EH (cell line): ENCODE measurements at places on chromosomes 12 and 14.

DNA sequence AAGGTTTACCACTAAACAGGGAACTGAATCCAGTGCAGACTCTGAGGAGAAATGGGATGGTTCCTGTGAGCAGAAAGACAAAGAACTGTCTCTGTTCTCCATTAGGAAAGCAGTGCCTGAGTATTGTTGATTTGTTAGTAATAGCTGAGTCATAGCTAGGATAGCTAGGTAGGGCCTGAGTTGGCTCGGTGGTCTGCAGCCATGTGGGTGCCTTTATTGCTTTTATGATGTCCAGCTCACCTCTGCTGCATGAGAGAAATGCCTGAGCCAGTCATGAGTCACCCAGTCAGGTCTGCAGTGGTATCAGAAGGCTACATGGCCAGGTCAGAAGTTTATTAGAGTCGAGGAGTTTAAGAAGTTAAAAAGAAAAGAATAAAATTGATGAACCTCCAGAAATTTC lies 24.2 kb downstream of the TRHDE start:
- DNase-seq = peak; percentile 84

DNA sequence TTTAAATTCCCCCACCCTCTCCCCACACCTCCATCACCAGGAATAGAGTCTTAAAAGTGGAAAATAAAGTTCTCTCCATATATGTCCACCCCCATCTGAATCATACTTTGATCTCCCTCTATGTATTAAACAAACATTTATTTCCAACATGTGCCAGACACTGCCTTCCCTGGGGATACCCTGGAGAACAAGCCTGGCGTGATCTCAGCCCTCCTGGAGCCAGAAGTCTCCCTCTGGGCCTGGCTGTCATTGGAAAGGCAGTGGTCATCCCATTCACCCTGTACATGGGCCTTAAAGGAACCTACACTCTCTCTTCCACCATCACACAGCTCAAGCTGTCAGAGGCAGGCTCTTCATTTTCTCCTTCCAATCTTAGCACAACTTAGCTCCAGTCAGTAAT lies 143.6 kb downstream of the EMP1 start:
- no peak for DNase-seq

DNA sequence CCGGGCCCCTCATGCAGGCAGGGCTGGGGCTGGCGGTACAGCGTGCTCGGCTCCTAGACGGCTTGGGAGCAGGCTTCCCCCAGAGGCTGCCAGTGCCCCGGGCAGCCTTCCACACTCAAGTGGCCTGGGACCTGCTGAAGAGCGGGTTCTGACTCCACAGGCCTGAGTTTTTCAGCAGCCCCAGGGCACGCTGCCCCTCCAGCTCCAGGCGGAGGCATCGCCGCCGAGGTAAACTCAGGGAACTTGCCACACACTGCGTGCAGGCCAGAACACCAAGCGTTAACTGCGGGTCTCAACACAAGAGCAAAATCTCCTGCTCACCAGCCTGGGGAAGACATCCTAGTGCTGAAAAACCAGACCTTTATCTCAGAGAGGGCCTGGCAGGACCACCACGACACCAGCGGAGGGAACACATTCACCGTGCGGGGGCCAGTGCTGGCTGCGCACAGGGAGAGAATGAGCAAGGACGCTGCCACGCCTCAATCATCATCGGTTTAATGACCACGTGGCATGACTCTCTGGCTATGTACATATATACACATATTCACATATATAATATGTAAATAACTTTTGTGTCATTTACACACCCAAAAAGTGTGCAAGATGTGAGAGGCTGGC lies 21.3 kb downstream of the PSMC1 start:
- no peak for DNase-seq

DNA sequence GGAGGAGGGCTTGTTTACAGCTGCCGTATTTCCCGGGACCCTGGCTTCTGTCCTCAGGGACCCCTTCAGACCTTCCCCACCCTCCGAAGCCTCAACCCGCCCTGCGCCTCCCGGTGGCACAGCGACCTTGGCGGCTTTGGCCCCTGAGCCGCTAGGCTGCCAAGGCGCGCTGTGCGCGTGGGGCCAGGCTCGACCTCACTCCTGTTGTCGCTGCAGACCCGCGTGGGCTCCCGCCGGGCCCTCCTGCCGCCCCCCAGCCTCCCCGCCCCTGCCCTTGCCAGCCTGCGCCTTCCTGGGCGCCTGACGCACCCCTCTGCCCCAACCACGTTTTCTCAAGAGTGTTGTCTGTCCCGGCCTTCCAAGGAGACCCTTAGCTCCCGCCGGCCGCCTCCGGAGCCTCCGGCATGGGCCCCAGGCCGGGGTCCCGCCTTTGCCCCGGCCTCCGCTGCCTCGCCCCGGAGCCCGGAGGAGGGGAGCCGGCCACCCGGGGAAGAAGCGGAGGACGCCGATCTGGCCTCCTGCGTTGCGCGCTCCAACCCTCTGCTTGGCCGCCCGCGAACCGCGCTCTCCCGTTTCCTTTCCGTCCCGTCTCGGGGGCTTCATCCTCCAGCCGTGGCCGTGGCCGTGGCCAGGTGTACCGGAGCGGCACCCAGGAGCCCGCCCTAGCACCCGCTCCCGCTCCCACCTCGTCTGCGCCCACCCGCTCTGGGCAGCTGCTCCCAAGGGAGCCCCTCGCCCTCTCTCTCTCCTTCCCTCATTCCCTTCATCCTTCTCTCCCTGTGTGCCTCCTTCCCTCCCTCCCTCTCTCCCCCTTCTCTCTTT lies 19.9 kb downstream of the PPP2R5C start:
- DNase-seq = peak; percentile 39

- DNase-seq = no peak
Observed at GRCh38 chr14:104442631-104443390, 136.8 kb upstream of the C14orf180 start.

DNA sequence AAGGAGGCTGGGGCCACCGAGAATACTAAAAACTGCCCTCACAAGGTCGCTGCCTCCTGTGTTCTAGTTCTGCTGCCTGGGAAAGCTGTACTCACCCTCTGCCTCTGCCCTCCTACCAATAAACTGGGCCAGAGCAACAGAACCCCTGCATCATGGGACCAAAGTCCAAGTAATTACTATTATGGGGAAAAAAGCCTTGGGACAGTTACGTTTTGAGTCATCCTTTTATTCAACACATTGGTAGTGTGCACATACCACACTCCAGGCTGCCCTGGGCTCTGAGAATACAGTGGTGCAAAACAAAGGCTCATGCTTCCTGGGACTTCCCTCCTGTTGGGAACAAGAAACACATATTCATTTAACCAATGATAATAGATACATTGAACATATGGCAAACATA lies 49.0 kb downstream of the CACNA1C start:
- DNase-seq = peak; percentile 79

- peak; percentile 92 for DNase-seq
Observed at GRCh38 chr12:570435-570920, 92.8 kb downstream of the NINJ2 start.

DNA sequence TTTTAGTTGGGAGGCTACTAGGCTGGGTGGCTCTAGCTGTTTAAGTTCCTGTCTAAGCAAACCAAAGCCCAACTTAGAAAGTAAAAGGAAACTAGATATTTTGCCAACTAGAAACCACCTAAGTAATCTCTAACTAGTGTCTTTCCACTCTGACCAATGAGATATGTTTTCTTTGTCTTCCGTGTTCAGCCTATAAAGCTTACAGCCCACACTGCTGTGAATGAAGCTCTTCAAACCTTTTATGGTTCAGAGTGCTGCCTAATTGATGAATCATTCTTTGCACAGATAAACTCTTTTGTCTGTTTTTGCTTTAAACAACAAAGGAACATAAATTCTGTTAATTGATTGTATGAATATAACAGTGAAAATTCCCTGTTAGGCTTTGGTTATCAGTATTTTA lies 66.1 kb downstream of the FUT8 start:
- peak; percentile 60 for DNase-seq

GRCh38 chr12:113239288-113239771 lies 18.1 kb downstream of the TPCN1 start:
- no peak for DNase-seq

- DNase-seq = peak; percentile 32
Observed at GRCh38 chr12:29783773-29784666, at the start of gene TMTC1. TSS of gene TMTC1 (minus strand) at chr12:29783942. CDS start at chr12:29783751, 191 bp downstream.

DNA sequence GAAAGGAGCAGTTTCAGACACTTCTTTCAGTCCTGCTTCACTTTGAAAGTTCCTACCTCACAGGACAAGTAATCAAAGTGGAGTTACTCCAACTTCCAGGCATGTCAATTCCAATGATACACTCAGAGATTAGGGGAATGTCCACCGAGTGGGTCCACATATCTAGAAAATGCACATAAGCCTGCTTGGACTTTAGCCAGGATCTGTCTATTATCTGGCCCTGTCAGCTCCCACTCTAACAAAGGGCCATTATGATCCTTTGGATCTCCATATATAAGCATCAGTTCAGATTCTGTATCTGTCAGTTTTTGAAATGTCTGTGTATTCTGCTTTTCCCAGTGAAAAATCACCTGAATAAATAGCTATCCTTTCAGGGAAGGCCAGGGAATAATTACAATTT lies 112.9 kb upstream of the ATXN7L3B start:
- DNase-seq = no peak

DNA sequence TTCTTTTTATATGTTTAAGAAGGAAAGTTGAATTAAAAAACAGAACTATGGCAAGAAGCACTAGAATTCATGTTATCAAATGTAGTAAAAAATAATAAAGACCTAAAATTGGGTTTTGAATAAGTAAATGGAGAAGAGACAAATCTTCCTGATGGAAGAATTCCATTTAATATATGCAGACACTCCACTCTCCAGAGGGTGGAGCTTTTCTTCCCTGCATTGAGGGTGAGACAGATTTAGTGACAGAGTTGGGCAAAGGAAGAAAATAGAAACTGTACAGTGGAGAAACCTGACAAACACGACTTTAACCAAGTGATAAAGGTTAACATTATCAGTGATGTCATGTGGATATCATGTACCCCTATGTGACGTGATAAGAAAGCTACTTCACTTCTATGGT lies 217.6 kb downstream of the PRKD1 start:
- DNase-seq = peak; percentile 33

- no peak for DNase-seq
Observed at GRCh38 chr14:26932606-26933005, 334.8 kb upstream of the NOVA1 start.

DNA sequence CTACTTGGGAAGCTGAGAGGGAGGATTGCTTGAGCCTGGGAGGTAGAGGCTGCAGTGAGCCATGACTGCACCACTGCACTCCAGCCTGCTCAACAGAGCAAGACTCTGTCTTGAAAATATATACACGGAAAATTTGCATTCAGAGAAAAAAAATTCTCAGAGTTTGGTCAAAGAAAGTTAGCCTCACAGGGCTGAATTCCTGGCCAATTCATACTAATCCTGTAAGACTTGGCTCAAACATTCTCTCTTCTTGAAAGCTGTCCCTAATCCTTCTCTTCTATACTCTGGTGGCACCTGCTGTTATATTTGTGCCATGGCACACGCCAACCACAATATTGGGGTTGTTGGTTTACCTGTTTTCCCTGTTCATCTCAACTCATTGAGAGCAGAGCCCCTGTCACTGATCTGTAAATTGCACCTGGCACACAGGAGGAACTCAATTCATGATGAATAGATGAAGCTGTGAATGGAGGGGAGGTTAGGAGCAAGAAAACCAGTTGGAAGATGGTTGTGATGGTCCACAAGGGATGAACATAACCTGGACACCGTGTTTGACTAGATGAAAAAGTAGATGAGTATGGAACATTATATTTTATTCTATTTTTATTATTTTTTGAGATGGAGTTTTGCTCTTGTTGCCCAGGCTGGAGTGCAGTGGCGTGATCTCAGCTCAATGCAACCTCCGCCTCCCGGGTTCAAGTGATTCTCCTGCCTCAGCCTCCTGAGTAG lies 36.8 kb upstream of the SPTSSA start:
- DNase-seq = peak; percentile 31

- no peak for DNase-seq
Observed at GRCh38 chr12:58670623-58671022, 249.7 kb downstream of the LRIG3 start.

GRCh38 chr12:92357584-92358261 lies 212.1 kb upstream of the BTG1 start:
- DNase-seq = no peak

GRCh38 chr12:132267873-132268272 lies 61.5 kb downstream of the GALNT9 start:
- DNase-seq = no peak

- DNase-seq = peak; percentile 47
Observed at GRCh38 chr12:29516431-29516875, 19.0 kb upstream of the OVCH1 start.

DNA sequence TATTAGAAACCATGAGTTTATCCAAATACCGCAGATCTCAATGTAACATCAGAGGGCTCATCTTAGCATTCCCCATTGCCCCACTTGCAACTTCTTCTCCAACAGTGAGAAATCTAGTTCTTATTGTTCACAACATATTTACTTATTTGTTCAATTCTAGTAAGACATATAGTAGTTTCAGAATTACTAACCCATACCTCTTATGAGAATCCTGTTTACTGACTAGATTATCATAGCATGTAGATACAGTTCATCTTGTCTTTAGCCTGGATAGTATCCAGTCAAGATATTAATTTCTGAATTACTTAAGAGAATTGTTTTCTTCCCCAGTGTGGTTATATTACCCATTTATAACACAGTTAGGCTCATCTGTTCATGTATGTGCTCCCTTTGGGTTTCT lies 80.6 kb downstream of the NIN start:
- DNase-seq = no peak

DNA sequence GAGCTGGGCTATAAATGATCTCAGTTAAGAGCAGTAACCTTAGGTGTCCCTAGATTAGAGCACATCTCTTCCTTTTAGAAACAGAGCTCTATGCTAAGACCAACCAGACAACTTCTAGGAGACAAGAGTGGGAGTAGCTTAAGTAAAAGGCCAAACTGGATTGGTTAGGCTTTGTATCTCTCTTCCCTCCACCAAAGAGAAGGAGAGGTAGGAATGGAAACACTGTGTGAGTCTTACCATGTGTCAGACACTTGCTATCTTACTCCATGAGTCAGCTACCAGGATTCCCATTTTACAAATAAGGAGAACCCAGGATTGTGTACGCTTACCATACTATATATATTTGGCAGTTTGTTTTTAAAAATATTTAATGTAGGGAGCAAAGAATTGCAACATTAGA lies 122.9 kb downstream of the PAX9 start:
- DNase-seq = no peak

- DNase-seq = no peak
Observed at GRCh38 chr12:102951841-102952240, 5.6 kb upstream of the ASCL1 start.
